ENCODE measurements at places on chromosomes 2 and 18.

DNA sequence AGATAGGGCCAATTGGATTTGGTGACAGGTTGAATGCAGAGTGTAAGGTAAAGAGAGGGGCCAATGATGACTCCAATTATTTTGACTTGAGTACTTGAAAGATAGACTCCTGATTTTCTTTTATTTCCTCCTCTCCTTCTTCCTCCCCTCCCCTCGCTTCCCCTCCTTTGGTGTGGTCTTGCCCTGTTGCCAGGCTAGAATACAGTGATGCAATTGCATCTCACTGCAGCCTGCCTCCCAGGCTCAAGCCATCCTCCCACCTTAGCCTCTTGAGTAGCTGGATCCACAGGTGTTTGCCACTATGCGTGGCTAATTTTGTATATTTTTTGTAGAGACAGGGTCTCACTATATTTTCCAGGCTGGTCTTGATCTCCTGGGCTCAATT lies 2.3 kb downstream of the DGUOK start:
- DNase-seq: no peak

DNA sequence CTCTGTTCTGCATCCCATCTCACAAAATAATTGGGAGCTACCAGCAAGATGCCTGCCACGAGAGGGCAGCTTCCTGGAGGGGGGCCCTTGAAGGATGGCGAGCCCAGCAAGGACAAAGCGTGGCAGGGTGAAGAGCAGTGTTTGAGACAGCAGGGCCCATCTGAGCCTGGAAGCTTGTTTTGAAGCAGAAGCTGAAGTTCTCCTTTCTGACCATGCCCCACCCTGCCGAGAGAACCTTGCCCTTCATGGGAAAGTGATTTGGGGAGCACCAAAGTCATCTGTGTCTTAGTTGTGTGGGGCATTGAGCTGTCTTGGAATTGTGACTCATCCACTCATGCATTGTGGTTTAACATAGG lies 216.3 kb downstream of the BCL11A start:
- DNase-seq: no peak

DNA sequence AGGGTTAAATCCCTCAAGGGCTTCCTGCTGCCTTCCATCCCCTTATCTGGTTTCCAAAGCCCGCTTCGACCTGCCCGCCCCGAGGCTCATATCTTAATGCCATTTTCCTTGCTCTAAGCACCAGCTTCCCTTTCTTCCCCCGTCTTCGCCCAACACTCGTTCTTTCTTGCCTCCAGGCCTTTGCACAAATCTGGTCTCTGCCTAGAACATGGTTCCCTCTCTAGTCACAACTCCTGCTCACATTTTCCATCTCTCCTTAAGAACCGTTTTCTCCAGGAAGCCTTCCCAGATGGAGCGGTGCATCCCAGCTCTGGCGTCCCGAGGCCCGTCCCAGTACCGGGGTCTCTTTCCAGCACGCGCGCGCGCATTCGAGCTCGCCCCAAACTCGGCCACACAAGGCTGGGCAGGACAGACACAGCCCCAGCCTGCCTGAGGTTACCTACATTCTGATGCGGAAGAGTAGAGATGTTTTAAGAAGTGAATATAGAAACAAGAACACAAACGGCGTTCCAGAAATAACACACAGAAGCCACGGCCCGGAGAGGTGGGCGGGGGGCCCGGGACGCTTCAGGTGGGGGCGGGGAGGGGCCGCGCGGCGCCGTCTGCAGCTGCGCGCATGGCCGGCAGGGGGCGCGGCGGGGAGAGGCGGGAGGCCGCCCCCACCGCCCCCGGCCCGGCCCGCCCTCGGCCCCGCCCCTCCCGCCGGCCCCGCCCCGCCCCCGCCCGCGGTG lies at the start of gene DGKD:
Gene DGKD (plus strand): TSS at position 726 of the 731 bp plus-strand sequence. CDS start 25 bp downstream, outside the sequence.
- peak; percentile 17 for DNase-seq

GRCh38 chr18:42412896-42413295 lies 457.9 kb downstream of the PIK3C3 start:
- DNase-seq: no peak

DNA sequence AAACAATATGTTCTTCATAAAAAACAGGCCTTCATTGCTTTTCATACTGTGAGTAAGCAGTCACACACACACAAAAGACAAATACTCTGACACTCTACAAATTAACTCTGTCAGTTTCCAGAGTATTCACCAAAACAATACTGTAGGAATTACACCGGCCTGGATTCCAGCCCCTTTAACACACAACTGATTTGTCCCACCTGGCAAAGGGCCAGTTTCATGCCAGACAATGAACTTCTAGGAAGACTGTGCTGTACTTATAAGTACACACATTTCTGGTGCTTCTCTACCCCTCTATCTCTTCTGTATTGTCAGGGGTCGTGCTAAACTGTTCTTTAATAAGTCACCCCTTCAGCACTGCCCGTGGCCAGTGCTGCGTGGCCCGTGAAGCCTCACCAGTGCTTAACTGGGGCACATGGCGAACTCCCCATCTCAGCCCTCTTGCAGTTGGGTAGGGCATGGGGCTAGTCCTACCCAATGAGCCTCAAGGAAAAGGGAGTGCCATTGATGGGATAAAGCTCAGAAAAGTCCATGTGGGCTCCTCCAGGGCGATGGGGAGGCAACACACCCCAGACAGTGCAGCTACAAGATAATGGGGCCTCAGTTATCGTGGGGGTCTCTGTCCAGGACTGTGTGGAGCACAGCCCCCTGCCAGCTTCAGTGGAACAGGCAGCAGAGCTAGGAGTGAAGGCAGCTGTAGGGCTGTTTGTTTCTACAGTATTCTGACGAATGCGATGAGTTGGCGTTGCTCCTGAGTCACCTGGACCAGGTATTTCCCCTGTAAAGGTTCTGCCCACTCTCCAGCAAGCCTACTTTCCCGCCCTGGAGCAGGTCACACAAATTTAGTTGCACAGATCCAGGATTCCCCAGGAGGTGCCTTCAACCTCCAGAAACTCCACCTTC lies 99.0 kb downstream of the SP3 start:
- no peak for DNase-seq

- no peak for DNase-seq
Observed at GRCh38 chr2:207235621-207236020, 69.9 kb upstream of the KLF7 start.

All from SHP77 treated with DMSO at 0.1 percent for 48 hours (cell line).